ENCODE measurements at places on chromosomes 1 and 21.

GRCh38 chr1:241470908-241471590 is 48.5 kb downstream of the FH start:
- peak; percentile 9 for DNase-seq

- no peak for DNase-seq
Observed at GRCh38 chr21:28818663-28819278, 173.9 kb downstream of the LTN1 start.

GRCh38 chr1:246622035-246622652 is 55.9 kb downstream of the CNST start:
- DNase-seq, result no peak

GRCh38 chr1:193143285-193143684 is 21.5 kb downstream of the CDC73 start:
- DNase-seq, result no peak

GRCh38 chr1:17561247-17561548 is 21.7 kb downstream of the ARHGEF10L start:
- DNase-seq, result peak; percentile 27

- no peak for DNase-seq
Observed at GRCh38 chr1:10495952-10496351, 21.2 kb downstream of the PEX14 start.

DNA sequence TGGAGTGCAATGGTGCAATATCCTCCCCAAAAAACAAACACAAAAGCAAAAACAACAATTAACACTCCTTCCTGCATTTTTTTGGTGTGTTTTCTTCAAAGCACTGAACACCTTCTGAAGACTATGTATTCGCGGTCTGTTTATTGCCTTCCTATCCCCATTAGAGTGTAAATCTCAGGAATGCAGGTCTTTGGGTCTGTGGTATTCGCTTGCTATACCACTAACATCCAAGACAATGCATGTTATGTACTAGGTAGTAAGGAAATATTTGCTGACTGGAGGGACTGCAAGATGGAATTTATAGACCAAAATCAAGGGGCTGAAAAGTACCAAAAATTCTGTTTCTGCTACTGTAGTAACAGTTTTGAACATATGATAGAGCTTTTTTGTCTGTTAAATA is 299.4 kb downstream of the RYR2 start:
- DNase-seq, result no peak

- no peak for DNase-seq
Observed at GRCh38 chr1:214021321-214021720, 33.5 kb downstream of the PROX1 start.

DNA sequence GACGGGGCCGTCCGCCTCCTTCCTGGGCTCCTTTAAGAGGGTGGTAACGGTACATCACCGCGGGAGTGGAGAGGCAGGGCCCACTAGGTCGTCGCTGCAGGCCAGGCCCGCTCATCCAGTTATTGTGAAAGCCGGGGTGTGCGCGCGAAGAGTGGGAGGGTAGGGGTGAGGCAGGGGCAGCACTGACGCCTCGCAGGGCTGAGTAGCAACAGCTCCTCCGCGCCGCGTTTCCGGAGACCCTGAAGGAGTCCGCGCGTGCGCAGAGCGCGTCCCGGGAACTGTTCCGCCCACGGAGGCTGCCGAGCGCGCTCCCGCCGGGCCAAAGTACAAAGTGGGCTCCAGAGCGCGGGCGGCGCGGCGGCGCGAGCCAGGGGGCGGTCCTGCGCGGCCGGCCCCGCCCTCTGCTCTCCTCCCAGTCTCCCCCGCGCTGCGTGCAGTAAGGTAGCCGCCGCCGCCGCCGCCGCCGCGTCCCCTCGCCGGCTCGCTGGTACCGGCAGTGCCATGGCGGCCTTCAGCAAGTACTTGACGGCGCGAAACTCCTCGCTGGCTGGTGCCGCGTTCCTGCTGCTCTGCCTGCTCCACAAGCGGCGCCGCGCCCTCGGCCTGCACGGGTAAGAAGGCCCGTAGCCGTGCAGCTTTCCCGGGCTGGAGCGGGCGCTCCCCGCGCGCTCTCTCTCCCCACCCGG is at the start of gene ABCD3:
TSS of gene ABCD3 (plus strand) at position 412 of the 686 bp plus-strand sequence. CDS start at position 502, 90 bp downstream.
- DNase-seq, result peak; percentile 96

DNA sequence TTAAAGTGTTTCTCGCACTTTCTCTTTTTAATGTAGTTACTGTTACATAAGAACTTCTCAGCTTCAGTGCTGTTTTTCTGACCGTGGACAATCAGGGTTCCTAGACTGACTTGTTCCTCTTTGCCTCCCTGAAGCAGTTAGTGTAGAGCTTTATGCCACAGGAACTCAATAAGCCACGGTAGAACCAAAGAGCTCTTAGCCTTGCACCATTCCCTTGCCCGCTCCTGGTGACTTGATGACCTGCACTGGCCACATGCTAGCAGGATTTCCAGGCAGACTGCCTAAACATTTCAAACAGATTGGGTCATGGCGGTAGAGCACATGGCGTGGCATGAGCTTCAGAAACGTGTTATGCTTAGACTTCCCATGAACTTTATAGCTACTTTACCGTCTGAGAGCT is 18.8 kb upstream of the FASLG start:
- DNase-seq, result no peak

- no peak for DNase-seq
Observed at GRCh38 chr1:19360843-19361610, 48.9 kb downstream of the SLC66A1 start.

- no peak for DNase-seq
Observed at GRCh38 chr1:109761227-109762038, 2.3 kb downstream of the EPS8L3 start.

DNA sequence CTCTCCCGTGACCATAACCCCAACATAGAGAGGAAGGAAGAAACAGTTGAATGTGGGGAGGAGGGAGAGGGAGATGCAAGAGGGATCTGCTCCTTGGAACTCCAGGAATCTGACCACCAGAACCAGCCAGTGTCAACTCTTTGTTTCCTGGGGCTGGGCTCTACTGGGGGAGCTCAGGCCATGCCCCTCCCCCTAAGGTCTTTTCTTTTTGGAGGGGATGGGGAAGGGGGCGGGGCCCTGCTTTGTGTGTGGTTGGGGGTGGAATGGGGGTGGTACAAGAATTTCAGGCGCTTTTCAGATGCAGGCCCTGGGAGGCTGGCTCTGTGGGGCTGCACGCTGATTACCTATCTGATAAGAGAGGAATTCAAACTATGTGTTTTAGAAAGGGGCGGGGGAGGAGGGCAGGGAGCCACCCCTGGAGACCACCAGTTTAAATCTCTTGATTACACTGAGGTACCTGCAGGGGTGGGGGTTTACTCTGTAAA is 8.3 kb downstream of the LIN28A start:
- no peak for DNase-seq

DNA sequence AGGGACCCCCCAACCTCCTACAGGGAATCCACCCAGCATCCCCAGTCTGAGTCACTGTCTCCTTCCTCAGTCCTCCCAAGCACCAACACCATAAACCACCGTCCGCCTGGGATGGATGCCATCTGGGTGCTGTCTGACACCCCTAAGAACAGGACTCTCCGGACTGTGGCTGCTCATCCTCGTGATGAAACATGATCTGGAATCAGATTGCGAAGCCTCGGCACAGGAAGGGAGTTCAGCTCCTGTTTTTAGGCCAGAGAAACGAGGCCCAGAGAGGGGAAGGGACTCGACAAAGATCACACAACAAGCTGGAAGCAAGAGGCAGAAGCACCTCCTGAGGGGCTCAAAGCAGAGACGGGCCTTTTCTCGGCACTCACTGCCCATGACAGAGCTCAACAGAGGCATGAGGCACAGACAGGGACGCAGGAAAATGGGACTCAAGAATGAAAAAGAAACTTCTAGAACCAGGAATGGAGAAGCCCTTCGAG is 8.4 kb downstream of the KCNN3 start:
- DNase-seq, result no peak

DNA sequence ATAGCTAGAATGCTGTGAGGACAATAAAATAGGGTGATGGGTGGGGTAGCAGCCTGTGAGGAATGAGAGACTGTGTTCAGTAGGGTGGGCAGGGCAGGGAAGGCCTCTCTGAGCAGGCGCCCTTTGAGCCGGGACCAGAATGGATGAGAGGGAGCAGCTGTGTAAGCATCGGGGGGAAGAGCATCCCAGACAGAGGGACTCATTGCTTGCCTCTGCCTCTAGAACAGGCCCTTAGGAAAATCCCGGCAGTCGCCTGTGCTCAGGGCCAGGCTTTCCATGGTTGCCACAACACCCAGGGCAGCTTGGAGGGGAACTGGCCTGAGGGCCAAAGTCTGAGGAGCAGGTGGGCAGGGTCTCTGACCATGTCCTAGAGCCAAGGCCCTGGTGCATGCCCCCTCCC is 774 bp downstream of the SLC2A7 start:
- no peak for DNase-seq

DNA sequence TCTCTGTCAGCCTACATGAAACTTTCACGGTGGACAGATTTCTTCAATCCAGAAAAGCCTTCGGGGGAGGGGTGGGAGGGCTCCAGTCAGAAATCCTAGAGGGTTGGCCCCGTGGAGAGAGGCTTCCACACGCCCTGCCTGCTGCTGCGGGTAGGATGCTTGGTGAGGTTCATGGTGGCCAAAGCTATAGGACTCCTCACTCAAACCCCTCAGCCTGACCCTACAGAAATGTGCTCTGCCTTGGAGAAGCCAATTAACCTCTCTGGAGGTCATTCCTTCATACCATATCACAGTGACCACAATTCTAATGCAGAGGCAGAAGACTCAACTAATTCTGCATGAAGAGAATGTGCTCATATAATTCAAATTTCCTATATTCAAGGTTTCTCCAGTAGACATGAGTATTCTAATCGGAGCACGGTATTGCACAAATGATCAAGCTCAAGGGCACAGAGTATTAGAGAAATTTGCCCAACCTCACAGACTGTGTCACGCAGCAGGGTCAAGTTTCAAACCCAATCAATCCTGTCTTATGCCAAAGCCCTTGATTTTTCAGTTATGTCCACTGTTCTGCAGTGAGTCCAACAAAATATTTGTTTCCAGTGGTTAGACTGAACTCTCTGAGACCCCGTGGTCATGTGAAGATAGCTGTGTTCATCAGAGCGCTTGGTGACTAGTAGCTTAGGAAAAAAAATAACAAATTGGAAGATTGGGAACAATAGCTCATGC is 104.8 kb downstream of the TOMM20 start:
- DNase-seq, result no peak

DNA sequence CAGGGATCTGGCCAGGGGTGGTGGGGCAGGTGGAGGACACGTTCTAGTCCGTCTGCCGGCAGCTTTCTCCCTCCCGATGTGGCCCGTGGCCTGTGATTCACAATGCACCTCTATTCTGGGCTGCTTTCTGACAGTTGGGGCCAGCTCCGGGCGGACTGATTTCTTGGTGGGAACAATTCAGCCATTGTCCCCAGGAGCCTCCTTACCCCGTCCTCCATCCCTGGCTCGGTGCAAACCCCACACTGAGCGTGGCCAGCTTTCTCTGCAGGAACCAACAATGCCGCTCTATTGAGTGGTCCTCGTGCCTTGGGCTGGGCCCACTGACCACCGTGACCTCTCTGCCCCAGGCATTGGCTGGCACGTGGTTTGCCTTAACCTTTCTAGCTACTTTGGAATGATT is 29.7 kb downstream of the PADI2 start:
- no peak for DNase-seq

- no peak for DNase-seq
Observed at GRCh38 chr21:46054451-46054881, 43.4 kb upstream of the COL6A2 start.

DNA sequence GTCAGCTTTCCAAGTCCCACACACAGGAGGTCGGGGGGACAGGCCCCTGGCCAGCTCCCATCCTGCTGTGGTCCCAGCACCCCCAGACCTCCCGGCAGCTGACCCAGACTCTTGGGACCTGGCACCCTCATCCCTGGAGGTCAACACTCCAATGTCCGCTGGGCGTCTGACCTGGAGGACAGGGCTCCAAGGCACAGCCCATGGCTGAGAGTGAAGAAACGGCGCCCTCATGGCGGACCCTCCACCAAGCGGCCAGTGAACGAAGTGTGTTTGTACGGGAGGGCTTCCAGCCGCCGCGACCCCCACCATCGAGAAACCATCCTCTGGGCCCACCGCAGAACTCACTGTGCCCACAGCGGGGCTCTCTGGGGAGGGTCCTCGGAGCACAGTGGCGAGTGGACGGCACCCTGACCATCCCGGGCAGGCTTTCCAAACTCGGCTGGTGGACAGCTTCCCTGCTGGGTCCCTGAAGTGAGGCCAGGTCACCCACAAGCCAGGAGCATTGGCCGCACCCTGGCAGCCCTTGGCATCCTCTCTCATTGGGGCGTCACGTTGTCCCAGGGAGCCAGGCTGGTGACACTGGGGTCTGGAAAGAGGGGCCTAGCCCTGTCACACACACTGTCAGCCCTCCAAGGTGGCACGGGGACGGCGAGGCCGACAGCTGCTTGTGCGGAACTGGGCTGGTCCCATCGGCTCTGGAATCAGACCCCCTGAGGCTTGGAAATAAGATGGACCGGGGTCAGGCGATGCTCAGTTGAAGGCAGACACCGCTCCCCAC is 47.8 kb upstream of the COL6A2 start:
- DNase-seq, result no peak

DNA sequence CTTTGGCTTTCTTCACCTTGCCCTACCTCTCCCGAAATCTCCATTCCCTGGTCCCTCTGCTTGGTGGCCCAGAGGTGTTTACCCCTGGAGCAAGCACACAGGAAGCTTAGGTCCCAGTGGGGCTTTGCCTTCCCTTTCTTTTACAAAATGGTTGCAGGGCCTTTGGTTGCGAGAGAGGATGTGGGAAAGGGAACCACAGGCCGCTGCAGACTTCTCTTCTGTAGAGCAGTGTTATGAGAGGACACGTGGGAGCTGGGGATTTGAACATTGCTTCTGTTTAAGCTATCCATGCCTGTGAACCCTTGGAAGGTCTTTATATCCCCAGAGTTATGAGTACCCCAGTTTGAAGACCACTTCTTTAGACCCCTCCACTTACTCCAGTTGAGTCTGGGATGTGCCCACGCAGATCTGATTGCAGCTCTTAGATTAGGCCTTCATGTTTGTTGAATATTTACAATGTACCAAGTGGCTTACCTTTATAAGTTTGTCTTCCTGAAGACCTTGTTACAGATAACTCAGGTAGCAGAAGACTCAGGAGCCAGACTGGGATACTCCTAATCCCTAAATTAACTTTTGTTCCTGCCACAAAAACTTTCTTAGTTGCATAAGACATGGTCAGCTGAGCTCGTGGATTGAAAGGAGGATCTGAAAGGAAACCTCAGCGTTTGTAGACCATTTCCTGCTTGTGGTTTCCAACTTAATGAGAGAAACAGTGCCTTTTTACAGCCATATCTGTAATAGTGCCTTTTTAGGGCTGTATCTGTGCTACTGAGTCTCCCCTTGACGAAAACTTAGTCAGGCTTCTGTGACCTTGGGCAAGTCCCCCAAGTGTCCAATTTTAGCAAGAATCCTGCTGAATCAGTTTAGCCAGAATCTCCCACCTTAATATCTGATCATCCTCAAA is 21.9 kb upstream of the IVNS1ABP start:
- DNase-seq, result no peak

- DNase-seq, result no peak
Observed at GRCh38 chr1:25716320-25716719, 83.7 kb upstream of the SELENON start.

- DNase-seq, result no peak
Observed at GRCh38 chr1:86194491-86195034, 38.0 kb upstream of the COL24A1 start.

All from anterior cingulate cortex (tissue), 58 donors.